Stimulated activated CD4-positive, alpha-beta T cell treated with anti-CD3 and anti-CD28 coated beads, Interleukin-1b, Interleukin-23, amount 100 ng/mL, for 1 hour (primary cell): ENCODE measurements at places on chromosomes 5 and 9.
A peak's percentile ranks its signal among the peaks of the same experiment; 100 is the strongest.

- DNase-seq, result no peak
Measured at GRCh38 chr9:111902391-111903139, 6.0 kb downstream of the UGCG start.

- DNase-seq, result no peak
Measured at GRCh38 chr9:71145179-71145578, 23.8 kb upstream of the TRPM3 start.

DNA sequence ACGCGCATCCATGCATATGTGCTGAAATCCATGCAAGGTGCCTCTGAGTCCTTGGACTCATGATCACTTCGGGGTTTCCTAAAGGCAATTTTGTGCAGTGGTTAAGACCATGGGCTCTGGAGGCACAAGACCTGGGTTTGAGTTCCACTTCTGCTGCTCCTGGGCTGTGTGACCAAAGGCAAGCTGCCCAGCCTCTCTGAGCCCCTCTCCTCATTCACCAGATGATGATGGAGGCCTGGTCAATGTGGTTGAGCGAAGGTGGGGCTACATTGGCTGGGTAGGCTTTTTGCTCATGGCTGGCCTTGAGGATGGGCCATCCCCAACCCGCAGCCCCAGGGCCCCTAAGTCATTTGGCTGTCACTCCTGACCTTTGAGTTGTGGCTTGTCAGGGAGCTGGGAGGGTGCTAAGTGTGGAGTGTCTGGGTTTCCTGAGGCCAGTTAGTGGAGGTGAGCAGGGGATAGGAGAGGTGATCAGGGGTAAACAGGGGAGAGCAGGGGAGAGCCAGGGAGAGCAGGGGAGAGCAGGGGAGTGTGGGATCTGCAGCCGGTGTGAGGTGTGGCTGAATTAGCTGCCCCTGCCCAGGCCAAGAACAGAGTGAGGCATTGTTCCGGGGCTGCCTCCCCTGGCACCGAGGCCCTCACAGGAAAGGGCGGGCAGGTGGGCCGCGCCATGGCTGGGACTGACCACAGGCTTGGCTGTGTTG is 64.6 kb upstream of the SYNPO start:
- no peak for DNase-seq

- DNase-seq, result no peak
Measured at GRCh38 chr5:41649659-41650058, 139.3 kb upstream of the PLCXD3 start.

DNA sequence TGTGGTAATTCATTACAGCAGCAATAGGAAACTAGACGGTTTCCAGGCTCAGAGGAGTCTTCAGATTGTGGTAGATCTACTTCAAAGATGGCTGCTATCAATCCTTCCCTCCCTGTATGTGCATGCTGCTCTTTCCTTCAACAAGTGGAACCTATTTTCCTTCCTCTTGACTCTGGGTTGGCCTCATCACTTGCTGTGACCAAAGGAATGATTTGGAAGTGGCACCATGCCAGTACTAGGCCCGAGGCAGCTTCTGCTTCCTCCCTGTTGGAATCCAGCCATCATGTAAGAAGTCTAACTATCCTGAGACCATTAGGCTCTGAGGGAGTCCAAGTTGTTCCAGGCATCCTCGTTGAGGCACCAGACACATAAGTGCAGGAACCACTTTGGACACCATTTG is 46.5 kb upstream of the MCTP1 start:
- DNase-seq, result no peak

- DNase-seq, result no peak
Measured at GRCh38 chr5:43780586-43780985, 177.6 kb downstream of the NNT start.

GRCh38 chr5:39775086-39775796 is 350.5 kb upstream of the DAB2 start:
- DNase-seq, result no peak

DNA sequence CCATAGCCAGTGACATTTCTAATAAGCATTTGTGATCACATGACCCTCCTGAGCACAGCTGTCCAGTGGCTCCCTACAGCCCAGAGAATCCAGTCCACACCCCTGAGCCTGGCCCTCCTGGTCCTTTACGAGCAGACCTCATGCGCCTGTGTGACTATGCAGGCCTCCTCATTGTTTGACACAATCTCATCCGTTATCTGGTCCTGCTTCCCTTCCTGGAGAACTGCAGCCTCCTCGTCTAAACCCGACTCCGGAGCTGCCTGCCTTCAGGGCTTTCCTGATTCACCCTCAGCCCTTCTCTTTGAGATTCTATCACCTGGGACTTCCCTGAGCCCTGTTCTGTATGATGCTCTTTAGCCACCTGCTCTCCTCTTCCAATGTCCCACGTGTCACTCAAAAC is 79.7 kb downstream of the GPR21 start:
- DNase-seq, result no peak

DNA sequence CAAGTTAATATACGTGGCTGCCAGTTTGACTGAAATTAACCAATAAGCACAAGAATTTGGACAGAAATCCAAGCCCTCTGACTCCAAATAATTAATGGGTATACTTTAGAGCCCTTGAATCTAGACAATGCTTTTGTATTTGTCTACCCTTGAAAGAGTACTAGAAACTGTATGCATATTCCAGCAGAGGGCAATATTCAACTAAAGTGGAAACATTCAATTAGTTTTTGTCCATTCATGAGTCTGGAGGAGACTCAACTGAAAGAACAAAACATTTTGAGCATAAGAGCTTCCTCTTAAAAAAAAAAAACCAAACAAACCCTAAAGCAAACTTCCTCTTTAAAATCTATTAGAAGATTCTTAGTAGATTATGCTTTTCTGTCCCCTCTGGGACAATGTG is 157.8 kb downstream of the ARHGEF28 start:
- no peak for DNase-seq

- no peak for DNase-seq
Measured at GRCh38 chr5:54753034-54753433, 232.4 kb downstream of the ESM1 start.

- no peak for DNase-seq
Measured at GRCh38 chr9:131266266-131267229, 9.8 kb downstream of the FAM78A start.

DNA sequence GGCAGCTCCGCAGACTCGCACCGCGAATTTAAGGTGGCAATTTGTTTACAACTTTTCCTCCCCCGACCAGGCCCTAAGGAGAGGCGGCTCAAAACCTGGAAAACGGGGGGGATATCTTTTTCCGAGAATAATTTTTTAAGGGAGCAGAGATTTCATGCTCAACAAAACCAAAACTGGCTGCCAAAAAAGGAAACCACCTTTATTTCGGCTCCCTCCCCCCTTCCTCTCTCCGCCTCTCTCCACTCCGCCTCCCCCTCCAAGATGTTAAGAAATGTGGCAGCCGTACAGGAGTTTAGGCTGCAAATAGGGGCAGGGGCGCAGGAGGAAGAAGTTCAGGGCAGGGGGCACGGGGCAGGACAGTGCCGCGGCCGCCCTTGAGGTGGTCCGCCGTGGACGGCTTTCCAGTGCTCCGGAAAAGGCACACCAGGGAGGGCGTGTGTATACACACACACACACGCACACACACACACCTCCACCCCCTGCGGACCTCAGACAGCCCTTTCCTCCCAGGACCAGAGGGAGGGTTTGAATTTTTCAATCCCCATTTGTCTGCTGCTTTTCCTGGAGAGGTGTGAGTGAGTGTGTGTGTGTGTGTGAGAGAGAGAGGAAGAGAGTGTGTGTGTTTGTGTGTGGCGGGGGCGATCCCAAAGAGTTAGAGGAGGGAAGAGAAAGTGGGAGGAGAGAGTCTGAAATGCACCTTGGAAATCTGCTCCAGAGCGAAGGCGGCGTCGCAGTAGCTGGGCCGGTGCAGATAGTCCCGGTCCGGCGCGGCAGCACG is 9.1 kb downstream of the PTCH1 start:
- no peak for DNase-seq

DNA sequence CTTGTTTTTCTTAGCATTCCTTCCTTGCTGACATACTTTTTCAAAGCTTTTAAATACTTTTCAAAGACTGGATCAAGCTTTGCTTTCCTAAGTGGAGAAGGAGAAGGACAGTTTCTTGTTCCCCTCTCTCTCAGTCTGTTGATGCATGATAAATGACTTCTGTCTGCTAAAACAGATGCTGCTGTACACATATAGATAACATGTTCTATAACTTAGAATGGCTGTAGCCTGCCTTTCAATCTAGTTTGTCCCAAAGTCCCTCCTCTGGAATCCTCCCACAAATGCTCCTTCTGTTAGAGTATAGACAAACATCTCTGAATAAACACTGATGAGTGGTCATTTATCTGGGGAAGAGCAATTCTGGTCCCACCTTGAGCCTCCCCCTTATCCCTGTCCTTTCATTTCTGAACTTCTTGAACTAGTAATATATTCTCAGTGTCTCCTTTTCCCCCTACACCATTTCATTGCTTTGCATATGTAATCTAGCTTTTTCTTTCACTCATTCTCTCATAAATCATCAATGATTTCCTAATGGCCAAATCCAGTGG is 5.4 kb upstream of the HEMGN start:
- no peak for DNase-seq

DNA sequence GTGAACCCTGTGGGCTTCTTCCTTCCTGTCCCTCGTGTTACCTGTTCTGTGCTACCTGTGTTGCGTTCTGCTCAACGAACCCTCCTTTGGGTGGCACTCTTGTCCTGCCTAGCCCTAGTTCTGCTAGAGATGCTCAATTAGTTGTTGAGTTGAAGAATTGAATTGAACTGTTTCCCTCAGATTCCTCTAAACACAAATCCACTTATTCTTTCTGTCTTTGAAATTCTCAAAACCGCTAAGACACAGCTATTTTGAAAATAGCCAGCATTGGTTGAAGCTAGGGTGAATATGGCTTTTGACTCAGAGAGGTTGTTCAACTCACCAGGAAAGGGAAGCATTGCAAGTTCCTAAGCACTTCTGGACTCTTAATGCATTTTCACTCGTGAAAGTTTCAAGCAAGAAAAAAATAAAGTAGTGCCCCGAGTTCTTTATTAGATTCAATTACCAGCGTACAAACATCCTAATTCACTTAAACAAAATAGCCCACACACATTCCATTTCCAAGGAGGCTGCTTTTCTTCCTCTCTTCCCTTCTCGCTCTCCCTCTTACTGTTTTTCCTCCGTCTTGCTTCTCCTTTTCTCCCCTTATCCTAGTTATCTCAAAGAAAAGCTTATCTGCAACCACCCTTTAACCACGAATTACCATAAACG is 642 bp upstream of the ITGA1 start:
- no peak for DNase-seq

DNA sequence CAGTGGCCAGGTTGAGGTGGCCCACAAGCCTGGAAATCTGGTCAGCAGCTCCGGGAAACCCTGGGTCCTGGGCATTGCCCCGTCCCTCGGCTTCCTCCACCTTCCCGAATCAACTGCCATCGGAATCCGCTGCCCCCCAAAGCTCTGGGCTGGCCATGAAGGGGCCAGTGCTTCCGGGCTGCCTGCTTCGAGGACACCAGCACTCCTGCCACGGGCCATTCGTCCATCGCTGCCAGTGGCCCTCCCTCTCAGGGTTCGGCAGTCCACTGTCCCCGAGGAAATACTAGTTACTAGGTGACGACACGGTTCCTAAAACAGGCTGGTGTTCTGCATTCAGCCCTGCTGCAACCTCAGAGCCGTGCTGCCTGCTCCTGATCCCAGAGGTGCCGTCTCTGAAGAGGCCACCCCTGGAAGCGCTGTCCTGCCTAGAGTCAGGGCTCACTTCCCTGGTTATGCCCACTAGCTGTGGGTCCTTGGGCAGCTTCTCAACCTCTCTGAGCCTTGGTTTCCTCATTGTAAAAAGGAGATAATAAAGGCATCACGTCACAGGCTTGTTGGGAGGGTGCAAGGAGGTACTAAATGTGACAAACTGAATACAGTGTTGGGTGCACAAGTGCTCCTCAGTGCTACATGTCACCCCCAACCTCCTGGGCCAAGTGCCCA is 3.5 kb upstream of the WDR5 start:
- no peak for DNase-seq

GRCh38 chr9:7153566-7153965 is 395.8 kb downstream of the KDM4C start:
- no peak for DNase-seq

- DNase-seq, result no peak
Measured at GRCh38 chr5:165525271-165525670, 2019.9 kb downstream of the MAT2B start.

- no peak for DNase-seq
Measured at GRCh38 chr5:140827704-140828361, at the start of gene PCDHA6. TSS of gene PCDHA6 (plus strand) at chr5:140827960. CDS start at chr5:140828092, 132 bp downstream.

GRCh38 chr5:142971303-142972013 is 201.3 kb downstream of the ARHGAP26 start:
- no peak for DNase-seq

GRCh38 chr9:129413537-129414376 is 207.1 kb downstream of the C9orf50 start:
- peak; percentile 98 for DNase-seq

DNA sequence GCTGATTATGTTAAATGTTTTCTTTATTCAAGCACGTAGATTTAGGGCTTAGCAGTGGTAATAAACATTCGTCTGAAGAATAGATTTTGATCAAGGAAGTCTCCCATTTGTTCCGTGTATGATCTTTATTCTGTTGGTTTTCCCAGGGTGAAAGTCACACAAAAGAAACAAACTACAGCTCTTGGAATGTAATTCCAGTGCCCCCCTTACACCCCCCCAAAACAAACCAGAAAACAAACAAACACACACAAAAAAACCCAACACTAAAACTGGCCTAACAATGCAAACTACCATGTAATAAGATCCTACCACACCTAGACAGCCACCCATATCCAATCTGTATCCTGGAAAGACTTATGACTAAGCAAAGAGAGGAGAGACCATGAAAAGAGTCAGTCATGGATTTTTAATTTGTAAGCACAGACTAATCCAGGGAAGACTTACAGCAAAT is 196.2 kb upstream of the ELL2 start:
- DNase-seq, result no peak

DNA sequence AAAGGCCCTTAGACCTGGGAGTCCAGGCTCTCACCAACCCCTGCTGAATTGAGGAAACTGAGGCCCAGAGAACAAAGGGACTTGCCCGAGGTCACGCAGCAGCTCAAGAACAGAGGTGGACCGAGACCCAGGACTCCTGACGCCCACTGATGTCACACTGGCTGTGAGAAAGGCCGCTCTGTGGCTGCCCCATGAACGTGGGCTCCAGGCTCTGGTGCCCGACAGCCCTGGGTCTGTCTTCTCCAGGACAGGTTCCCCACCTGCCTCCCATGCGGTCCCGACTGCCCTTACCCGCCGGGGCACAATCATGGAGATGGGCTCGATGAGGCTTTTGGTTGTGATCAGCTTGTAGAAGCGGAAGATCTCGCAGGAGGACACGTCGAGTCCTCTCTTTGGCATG is 9.3 kb upstream of the TRIM14 start:
- DNase-seq, result no peak

GRCh38 chr5:97694091-97694490 is 511.0 kb upstream of the RIOK2 start:
- no peak for DNase-seq

GRCh38 chr9:133347515-133347984 is 381 bp downstream of the MED22 start:
- no peak for DNase-seq
